Kidney tubule cell (primary cell): ENCODE measurements at places on chromosomes 16 and 17.

DNA sequence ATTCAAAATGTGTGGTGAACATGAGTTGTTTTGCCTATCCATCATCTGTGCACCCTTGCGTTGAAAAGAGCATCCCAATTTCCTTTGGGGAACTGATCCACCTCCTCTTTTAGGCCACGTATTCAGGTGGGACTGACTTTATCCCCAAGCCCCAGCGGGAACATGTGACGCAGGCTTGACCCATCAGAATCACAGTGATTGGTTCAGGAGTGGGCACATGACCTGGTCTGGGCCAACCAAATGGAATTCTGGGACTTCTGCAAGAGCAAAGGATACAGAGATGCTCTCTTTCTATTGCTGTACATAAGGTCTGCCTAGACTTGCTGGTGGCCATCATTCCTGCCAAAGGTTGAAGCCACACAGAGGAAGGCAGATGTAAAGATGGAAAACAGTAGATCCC lies 158.9 kb downstream of the IRX5 start:
- no peak for DNase-seq

- no peak for DNase-seq
These were observed 50.6 kb upstream of the STH start for GRCh38 chr17:45948498-45948880.

DNA sequence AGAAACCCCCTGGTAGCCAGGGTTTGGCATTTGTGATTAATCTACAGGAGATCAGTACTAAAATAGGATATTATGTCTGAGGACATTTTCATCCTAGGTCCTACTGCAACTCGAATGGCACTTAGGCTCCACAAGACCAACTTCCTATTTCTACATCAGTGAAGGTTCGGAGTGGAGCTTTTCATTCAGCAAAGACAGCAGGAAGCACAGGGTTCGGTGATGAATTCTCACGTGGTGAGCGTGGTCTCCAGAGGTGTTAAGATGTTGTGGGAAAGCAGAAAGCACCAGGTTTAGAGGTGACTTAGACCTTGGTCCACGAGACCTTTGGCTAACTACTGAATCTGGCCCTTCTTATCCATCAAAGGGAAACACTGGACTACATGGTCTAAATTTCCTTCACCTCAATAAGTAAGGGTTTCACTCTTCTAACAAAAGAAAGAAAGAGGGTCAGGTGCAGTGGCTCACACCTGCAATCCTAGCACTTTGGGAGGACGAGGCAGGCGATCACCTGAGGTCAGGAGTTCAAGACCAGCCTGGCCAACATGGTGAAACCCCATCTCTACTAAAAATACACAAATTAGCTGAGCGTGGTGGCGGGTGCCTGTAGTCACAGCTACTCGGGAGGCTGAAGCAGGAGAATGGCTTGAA lies 13.9 kb upstream of the HELZ start:
- no peak for DNase-seq

DNA sequence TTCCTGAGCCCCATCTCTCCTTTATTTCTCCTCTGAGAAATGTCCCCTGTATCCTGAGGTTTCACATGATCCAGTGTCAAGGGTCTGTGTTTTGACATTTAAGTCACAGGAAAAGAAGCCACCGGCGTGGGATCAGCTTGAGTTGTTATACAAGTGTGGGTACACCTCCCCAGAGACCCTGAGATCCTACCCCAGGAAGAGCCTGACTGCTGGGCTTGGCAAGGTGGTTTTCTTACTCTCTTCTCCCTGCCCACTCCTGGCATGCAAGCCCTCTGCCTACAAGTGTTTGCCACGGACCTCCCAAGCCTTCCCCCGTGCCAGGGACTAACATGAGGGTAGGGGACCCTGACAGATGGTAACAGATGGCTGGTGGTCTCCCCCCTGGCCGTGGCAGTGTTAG lies 2.8 kb upstream of the ARHGAP27 start:
- DNase-seq: no peak

DNA sequence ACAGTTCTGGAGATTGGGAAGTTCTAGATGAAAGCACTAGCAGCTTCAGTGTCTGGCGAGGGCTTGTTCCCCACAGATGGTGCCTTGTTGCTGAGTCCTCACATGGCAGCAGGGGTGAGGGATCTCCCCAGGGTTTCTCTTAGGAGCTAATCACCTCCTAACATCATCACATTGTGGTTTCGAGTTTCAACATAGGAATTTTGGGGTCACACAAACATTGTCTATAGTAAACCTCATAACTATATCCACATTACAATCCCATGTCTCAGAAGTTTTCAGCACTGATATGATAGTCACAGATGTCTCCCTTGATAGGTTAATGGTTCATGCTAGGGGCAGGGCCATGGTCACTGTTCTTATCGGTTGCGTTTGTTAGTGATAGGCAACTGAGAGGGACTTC lies 13.8 kb downstream of the CLUAP1 start:
- DNase-seq: no peak

DNA sequence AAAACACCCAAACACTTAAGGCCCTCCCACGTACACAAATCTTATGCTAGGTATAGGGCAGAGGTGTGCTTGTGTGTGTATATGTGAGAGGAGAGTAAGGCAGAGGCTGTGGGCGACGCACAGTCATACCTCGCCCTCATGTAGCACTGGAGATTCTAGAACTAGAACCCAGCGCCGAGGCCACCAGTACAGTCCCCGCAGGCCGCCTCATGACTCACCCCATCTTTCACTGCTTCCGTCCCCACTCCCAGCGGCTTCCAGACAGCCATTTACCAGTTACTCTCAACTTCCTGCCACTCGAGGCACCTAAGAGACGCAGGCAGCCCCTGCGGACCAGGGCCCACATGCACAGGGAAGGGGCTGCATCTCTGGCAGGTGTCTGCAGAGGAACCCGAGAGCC lies 23.2 kb upstream of the CYTH1 start:
- DNase-seq: no peak

DNA sequence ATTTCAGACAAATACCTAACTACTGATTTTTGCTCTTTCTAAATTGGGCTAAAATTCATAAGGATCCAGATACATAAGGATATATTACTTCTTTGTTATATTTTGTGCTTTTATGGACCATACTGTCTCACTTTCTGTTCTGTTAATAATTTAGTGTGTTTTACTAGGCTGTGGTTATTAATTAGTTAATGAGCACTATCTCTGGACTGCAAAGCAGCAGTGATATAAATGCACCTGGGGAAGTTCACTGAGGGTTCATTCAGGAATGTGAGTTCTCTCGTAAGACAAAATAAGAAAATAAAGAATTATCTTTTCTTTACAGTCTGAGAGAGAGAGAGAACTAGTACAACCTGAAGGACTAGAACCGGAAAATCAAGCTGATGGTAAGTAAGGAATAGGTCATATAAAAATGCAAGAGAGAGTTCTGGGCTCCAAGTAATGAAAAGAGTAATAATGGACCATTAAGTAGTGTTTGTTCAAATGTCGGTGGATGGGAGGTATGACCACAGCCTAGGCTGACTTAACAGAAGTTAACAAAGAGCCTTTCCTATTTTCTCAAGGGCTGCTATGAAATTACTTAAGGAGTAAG lies 55.6 kb downstream of the IKZF3 start:
- DNase-seq: peak; percentile 56

GRCh38 chr17:31684901-31685300 lies 174.1 kb downstream of the COPRS start:
- no peak for DNase-seq

- peak; percentile 60 for DNase-seq
These were observed 94.2 kb upstream of the HSBP1 start for GRCh38 chr16:83713597-83713996.

GRCh38 chr16:87008664-87009063 lies 308.5 kb downstream of the C16orf95 start:
- DNase-seq: no peak

DNA sequence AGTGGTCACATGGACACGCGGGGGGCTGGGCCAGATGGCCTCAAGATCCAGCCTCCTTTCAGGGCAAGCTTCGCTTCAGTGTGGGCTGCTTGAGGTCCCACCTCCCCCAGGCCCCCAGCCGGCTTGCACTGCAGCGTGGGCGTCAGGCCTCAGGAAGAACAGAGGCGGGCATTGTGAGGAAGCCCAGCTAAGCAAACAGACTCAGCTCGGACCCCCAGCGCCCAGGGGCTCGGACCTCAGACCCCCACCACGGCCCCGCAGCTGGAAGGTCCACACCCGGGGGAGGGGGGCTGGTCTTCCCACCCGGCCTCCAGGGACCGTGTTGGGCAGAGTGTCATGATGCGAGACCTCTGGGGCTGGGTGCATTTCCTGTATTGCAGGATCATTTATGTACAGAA lies 24.7 kb upstream of the ZNF469 start:
- no peak for DNase-seq

GRCh38 chr16:58448890-58449289 lies 51.1 kb upstream of the NDRG4 start:
- no peak for DNase-seq

GRCh38 chr17:69231521-69231920 lies 2.9 kb upstream of the ABCA10 start:
- no peak for DNase-seq

DNA sequence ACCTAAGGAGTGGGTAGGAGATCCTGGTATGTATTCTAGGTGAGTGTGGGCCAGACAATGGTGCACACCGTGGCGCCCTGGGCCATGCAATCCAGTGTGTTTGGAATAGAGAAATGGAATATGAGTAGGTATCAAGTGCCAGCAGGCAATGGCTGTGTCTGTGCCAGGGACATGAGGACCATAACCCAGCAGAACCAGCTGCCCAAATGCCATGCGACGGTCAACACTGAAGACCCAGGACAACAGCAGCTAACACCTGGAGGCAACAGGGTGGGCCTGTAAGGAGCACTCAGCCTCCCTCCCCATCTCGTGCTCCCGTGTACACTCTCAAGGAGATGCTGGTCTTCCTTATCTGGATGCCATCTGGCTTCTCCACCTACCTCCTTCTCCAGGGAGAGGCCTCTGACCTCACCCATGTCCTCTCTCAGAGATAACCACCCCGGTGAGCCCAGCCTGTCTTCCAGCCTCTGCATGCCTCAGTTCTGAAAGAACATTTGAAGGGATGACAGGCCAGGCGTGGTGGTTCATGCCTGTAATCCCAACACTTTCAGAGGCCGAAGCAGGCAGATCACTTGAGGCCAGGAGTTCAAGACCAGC lies 750 bp upstream of the GSDMB start:
- DNase-seq: no peak

- peak; percentile 76 for DNase-seq
These were observed 2.4 kb upstream of the BCKDK start for GRCh38 chr16:31105677-31106213.

DNA sequence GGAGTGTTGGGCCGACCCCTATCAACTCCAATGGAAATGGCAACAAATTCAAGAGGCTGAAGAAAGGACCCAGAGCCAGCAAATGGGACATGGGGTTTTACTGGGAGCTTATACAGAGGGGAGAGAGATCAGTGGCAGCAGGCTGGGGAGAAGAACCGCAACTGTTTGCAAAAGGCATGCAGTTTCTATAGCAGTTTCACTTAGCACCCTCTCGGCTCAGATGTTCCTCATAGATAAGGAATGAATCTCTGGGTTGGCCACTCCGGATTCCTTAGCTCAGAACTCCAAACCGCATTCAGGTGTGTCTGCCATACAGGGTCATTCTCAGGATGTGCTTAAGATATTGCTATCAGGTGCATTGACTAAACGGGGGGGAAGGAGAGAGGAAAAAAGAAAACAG lies 71.1 kb upstream of the RPL38 start:
- DNase-seq: no peak

DNA sequence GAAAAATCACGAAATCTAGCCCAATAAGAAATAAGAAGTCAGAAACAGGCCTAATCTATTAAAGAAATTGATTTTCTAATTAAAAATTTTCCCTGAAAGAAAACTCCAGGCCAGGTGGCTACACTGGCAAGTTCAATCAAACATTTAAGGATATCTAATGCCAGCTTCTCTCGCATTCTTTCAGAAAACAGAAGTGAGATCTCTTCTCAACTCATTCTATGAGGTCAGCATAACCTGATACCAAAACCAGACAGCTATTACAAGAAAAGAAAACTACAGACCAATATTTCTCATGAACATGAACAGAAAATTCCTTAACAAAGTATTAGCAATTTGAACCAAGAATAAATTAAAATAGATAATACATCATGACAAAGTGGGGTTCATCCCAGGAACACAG lies 52.4 kb downstream of the AXIN2 start:
- no peak for DNase-seq

DNA sequence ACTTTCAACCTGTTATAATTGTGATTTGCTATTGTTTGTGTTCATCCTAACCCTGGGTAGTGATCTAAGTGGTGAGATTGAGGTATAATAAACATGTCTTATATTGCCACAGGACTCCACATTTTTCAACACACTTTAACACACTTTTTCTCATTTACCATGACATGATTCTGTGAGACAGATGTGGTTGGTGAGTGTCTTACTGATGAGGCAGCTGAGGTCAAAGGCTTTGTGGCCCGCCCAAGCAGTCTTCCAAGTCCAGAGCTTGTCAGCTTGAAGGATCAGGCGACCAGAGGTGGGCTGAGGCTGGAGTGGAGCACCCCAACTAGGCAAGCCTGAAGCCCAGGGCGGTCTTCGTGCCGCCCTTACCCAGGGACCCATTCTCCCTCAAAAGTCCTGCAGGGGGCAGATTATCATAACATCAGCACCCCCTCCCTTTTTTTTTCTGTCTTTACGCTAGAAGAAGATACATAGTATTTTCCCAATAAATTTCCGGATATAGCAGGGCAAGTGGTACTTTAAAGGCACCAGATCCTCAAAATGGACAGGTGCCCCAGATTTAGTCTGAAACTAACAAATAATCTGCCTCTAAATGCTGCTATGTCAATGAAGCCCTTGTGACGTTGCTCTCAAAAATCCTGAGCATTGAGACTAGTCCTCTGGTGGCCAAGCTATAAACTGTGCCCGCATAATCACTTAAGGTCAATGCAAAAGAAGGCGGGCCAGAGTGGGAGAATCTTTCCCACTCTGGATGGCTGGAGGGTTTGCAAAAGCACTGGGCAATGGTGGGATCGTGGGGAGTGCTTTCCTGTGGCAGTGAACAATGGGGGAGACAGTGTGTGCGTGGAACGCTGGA lies 21.1 kb downstream of the KCTD19 start:
- DNase-seq: no peak

DNA sequence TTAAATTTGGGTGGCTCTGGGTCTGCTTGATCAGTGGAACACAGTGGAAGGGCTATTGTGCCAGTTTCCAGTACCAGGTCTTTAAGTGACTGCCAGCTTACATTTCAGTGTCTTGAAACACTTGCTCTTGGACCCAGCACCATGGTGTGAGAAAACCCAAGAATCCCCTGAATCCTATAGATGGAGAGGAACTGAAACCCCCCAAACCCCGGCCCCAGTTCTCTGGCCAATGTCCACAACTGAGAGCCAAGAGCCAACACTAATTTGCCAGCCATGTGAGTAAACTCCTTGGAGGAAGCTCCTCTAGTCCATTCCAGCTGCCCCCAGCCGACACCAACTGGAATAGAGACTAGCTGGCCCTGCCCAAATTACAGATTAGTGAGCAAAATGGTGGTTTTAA lies 2.4 kb upstream of the ARL2BP start:
- DNase-seq: no peak

- DNase-seq: peak; percentile 56
These were observed 38.2 kb upstream of the IL21R start for GRCh38 chr16:27363797-27364196.

DNA sequence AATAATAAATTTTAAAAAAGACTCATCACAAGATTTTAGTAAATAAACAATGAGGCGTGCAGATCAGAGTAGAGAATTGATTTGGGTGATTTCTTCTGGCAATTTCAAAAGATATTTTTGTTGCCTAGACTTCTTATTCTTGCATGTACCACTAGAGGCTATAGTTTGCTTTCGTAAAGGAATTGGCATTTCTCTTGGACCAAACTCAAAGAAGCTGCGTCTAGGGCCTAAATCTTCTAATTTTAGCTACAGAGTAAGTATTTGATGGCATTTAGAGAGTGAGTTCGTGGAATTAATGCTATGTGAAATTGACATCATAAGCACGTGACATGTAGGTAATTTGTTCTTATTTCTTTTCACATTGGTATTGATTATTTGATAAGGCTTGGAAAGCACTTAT lies 24.4 kb upstream of the ABCC11 start:
- no peak for DNase-seq
